AG09309 (cell line): ENCODE measurements at places on chromosomes 2 and 18.
A peak's percentile ranks its signal among the peaks of the same experiment; 100 is the strongest.

GRCh38 chr18:23982155-23983079, 32.1 kb upstream of the TTC39C start:
- peak; percentile 38 for DNase-seq

GRCh38 chr2:24675338-24675737, 117.9 kb downstream of the PTRHD1 start:
- DNase-seq = no peak

GRCh38 chr2:219902891-219903552, 275.6 kb downstream of the SLC4A3 start:
- DNase-seq = no peak

DNA sequence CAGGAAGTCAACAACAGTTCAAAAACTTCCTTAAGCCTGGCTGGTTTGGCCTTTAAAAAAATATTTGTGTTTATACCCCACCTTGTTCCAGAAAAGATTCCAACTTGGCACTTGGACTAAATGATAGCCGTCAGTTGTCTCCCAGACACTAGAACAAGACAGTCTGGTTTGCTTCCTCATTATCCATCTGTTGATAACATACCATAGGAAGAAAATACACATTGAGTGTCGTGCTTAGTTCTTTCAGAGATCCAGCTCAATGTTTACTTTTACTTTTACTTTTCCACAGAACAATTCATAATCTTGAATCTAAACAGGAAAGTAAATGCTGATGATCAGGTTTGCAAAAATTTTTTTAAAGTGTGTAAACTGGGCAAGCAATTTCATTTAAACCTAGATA, 2.4 kb upstream of the VPS54 start:
- DNase-seq = no peak

DNA sequence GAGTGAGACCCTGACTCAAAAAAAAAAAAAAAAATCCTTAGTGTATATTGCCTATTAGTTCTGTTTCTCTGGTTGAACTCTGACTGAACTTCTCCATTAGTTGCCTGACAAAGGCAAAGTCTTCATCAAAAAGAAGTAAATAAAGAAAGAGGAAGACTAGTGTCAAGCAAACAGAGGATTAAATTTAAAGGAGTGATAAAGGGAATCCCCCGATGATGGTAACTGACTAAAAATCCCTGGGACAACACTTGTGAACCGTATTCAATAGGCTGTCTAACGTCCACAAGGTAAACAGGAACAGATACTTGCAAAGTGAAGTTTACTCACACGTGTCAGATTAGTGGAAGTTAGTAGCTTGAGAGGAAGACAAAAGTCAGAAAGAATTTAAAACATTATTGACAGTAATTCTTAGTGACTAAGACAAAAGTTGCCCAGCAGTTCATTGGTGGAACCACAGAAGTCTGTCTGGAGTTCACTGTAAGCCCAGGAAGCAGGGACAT, 26.2 kb upstream of the SPOPL start:
- no peak for DNase-seq

- no peak for DNase-seq
These were observed 181.5 kb downstream of the TCF4 start for GRCh38 chr18:55406451-55406991.

- no peak for DNase-seq
These were observed 579 bp downstream of the ARHGEF4 start for GRCh38 chr2:130837175-130837810.

GRCh38 chr2:240231838-240232244, 91.4 kb upstream of the OTOS start:
- DNase-seq = no peak

GRCh38 chr2:191676790-191677645, 918 bp upstream of the NABP1 start:
- peak; percentile 75 for DNase-seq

DNA sequence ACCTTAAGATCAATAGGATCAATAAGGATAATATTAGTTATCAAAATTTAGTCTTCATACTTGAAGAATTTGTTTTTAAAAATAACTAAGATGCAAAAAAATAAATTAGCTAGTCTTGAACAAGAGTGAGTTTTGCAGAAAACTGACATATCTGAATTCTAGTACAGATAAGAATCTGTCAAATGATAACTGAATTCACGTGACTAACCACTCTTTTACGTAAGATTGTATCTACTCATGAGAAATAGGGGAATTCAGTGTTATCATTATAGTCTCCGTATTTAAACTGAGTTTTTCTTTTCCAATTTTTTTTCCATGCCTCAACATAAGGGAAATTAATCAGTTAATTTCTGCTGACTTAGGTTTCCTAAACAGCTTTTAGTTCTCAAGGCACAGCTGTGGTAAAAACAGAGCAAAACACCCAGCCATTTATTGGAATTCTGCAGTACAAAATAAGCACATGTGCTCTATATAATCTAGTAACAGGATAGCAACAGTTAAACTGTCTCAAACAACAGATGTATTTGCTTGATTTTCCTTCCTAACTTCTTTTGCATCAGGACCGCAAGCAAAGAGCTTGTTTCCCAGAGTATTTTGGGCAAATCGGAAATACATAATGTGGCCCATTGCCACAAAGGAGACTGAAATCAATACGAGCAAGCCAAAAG, 19.1 kb downstream of the SLC40A1 start:
- no peak for DNase-seq

- peak; percentile 82 for DNase-seq
These were observed 37.5 kb downstream of the TBC1D8 start for GRCh38 chr2:101113441-101114267.

DNA sequence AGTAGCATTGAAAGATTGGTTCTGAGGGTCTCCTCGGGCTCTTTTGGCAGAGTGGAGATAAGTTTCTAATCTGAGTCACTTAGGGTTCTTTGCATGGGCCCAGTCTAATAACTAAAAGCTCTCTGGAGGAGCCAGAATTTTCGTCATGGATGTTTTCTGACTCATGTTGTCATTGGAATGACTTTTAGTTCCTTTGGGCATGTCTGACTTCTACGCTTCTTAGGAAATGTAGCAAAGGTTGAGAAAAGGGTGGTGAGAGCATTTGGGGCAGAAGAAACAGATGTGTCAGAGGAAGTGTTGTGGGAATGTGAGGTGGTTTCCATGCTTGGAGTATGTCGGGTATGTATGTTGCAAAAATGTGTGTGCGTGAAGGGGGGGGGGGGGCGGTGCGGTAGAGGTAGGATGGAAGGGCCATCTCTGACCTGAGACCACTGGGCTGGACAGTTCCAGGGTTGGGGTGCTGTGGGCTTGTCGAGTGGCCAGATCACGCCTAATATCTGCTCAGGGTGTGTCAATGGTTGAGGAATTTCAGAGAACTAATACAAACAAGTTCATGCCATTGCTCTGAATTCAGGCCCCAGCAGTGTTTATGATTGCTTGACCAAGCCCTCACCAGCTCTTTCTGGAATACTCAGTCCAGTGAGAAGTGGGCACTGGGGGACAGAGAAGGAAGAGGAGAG, 26.9 kb downstream of the KLHL29 start:
- DNase-seq = peak; percentile 79

DNA sequence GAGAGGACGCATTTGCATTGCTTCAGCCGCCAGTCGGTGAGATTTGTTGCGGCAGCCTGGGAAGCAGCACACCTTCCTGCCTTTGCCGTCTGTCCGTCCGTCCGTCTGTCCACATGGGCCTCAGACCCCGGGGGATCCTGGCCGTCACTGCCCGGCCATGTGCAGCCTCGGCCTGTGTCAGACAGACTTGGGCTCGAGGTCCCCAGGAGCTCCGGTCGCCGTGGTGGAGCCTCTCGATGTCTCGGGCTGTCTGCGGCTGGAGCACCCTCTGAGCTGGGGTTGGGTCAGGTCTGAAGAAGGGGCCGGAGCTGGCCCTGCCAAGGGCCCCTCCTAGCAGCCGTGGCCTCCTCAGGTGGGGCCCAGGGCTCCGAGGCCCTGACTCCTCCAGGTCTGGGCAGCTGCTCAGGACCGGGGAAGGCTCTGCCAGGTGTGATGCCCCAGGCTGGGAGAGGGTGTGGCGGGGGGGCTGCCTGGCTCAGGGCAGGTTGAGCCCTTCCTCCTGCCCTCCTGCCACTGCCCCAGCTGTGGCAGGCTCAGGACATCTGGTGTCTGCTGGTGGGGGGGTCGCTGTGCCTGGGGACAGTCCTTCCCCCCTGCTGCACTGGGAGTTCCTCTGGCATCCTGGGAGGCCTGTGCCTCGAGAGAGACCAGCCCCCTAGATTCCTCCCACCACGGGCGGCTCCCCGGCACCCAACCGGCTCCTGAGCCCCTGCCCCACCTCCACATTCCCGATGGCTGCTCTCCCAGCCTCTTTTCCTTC, 11.8 kb downstream of the NEU4 start:
- DNase-seq = no peak

DNA sequence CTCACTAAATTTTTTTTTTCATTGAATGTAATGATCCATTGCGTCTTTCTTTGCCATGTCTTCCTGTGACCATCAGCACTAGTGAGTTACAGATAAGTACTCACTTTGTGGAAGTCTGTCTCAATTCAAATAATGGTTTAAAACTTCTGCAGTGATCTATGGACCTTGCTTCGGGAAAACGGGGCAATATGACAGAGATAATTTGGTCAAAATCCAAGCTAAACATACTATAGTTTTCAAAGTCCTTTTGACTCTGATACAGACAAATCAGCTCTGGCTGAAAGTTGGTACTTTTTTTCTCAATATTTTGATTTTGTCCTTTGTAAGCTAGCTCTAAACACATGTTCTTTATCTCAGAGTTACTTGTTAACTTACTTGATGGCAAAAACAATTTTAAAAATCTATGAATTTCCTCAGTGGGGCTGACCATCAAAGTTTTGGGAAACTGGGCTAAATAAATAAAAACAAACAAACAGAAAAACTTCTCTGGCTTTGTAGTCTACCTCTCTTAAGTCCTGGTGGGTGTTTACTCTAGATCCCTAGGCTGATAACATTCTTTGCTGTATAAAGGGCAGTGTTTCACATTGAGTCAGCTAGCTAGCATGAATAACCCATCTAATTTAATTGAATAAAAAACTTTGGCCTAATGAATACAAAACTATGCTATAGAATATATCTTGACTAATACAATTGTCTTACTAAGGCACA, 327.6 kb downstream of the RDH14 start:
- DNase-seq = no peak

DNA sequence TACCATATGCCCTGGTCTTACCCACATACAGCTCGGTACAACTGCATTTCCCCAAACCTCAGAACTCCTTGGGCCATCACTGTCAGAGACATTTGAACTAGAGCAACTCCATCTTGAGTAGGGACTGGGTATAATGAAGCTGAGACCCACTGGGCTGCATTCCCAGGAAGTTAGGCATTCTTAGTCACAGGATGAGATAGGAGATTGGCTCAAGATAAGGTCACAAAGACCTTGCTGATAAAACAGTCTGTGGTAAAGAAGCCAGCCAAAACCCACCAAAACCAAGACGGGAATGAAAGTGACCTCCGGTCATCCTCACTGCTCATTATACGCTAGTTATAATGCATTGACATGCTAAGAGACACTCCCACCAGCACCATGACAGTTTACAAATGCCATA, 131.3 kb downstream of the PIK3C3 start:
- DNase-seq = no peak

DNA sequence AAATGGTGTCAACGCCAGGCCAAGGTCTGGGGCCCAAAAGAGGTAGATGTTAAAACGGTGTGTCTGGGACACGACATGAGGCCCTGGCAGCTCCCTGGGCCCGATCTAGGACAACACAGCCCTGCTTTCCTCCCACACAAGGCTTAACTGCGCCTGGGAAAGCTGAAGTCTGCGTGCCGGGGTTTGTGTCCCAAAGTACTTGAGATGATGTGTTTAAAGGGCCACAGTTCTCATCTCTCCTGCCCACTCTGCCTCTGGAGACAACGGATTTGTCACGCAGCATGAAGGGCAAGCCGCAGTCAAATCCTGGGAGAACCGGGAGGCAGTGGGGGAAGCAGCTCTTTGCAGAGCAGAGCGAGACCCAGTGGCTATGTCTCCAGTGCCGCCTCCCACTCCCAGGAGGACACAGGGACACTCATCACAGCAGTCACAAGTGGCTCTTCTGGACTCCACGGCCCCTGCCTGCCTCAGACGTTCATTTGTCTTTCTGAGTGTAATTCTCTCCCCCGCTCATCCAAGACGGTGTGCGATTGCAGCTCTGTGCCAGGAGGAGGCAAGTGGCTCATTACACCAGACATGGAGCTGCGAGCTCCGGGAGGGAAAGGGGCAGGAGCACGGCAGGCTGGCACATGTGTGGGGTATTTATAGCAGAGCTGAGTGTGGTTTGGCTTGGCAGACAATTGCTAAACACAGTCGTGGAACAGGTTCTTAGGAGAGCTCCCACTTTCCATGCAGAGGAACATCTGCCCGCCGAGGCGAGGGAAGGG, 57.7 kb upstream of the SEMA4C start:
- DNase-seq = no peak

- DNase-seq = no peak
These were observed 41.3 kb upstream of the SATB2 start for GRCh38 chr2:199499005-199499404.

GRCh38 chr2:217168496-217168895, 308.6 kb upstream of the TNP1 start:
- DNase-seq = no peak

GRCh38 chr2:42196403-42197267, 27.5 kb downstream of the EML4 start:
- DNase-seq = no peak

GRCh38 chr2:63058144-63058920, 7.7 kb downstream of the OTX1 start:
- no peak for DNase-seq

- no peak for DNase-seq
These were observed 100.2 kb upstream of the CSRNP3 start for GRCh38 chr2:165369131-165369897.

- DNase-seq = no peak
These were observed 177.3 kb downstream of the DYSF start for GRCh38 chr2:71630454-71631328.

DNA sequence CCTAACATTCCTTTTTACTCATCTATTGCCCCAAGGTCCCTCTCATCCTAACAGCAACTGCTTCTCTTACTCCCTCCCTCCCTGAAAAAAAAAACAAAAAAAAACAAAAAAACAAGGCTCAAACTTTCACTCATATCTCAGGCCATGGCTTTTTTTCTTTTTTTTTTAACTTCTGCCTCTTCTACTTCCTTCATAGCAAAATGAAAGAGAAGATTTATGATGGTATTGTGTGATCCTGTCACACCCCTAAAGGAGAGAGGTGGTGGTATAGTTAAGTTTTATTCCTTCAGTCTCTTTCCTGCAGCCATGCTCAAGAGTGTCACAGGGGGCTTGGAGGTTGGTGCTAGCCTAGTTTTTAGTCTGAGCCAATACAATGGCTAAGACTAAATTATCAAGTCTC, 21.5 kb upstream of the EPC2 start:
- DNase-seq = no peak

GRCh38 chr18:70578480-70578879, 289.6 kb downstream of the SOCS6 start:
- DNase-seq = no peak

DNA sequence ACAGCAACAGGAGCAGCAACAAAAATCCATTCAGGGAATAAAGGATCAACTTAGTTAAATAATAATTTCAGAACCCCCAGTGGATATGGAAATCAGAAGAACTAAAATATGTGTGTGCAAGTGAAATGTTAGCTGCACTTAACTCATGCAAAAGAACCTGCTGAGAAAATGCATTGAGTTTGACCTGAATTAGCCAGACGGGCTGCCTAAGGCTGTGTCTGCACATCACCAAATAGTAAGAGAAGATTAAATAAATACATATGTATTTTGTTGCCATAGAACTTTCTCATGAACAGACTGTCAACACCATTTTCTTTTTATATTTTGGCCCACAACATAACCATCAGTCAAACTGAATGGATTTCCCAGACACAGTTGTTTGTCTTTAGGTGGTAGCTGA, 262.0 kb upstream of the PIK3C3 start:
- no peak for DNase-seq

GRCh38 chr2:58448845-58449244, 207.7 kb upstream of the FANCL start:
- DNase-seq = no peak

GRCh38 chr18:73153271-73153670, 285.5 kb upstream of the NETO1 start:
- peak; percentile 5 for DNase-seq
